ENCODE measurements at places on chromosomes 11 and 22.

DNA sequence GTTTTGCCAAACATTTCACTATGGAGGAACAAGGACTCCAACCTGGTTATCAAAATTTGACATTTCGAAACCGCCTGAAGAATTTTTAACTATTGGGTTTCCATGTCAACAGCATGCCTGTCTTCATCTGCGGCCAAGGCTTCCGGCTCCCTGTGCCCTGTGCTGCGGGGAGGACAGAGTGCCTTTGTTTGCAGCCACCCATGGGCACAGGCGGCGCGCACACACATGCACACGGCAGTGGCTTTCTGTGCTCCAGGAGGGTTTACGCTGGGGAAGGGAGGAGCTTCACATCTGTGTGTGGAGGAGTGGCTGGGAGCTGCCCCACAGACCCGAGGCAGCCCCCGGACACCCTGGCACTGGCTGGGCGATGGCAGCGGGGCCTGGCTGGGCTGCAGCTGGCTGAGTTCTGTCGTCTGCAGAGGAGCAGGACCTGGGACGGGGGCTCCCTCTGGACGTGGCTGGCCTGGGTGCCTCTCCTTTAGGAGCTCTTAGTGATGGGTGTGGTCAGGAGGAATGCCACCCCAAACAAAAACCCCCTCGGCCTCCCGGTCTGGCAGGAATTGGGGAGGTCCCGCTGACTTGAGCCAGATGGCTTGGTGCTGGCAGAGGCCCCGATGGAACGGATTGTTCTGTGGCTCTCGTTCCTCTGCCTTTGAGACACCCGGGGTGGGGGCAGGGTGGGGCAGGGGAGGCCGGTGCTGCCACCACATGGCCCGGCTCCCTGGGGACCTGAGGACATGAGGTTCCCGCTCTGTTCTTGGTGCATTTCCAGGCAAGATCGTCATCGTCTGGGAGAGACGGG lies 1290.9 kb downstream of the BRD1 start:
- no peak for DNase-seq

DNA sequence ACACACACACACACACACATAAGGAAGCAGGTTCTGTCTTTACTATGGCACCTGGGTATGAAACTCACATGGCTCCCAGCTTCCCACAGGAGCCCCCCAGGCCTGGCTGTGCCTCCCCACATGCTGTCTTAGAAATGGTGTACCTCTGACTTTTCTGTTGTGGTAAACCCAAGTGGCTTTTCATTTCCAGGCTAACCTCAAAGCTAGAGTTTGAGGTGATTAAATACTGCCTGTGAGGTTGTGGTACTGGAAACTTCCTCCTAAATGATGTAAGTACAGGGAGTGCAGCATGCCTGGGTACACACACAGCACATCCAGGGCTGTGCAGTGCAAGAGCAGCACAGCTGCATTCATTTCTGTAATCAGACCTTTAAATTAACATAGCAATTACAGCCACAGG lies 34.4 kb downstream of the ME3 start:
- peak; percentile 76 for DNase-seq

DNA sequence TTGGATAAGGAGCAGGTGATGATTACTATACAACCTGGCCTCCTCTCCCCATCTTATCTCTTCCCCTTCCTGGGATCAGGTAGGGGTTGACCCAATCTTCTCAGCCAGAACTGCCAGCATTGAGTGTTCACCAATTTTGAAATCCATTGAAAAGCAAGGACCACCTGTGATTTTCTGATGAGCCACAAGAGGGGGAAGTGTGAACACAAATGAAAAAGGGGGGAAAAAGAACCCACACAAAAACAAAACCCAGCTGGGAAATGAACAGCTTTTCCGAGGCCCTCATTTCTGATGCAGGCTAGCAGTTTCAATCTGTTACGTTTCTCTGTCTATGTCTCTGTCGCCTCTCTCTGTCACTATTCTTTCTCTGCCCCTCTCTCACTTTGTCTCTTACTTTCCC lies 161.9 kb downstream of the INSC start:
- no peak for DNase-seq

GRCh38 chr22:50674606-50675552 lies 2.3 kb downstream of the SHANK3 start:
- no peak for DNase-seq

DNA sequence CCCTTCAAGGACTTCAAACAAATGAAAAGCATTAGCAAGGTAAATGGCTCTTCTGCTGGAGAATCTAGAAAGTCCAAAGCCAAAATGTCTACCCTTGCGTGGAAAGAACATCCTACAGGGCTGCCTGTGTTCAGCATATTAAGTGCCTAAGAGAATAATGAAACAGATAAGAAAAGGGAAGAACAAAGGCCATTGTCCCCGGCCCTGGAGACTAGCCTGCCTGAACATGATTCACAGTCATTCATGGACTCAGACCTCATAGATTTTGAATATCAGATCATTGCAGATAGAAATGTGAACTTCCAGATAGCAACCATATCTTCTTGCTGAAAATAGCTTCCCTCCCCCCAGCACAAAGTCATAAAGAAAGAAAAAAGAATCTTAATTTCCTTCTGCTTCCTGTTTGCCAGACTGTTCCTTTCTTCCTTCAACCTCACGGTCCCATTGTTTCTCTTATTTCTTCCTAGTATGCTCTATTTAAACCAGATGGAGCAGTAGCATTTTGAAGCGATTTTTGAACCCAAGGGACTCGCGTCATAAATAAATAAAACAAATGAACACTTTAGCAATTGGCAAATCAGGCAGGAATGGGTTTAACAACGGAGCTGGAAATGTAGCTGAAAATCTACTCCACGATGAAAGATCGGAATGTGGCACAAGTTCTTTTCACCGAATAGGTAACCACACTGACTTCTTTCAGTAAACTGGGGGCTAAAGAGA lies 408.2 kb upstream of the CCDC90B start:
- DNase-seq, result no peak

DNA sequence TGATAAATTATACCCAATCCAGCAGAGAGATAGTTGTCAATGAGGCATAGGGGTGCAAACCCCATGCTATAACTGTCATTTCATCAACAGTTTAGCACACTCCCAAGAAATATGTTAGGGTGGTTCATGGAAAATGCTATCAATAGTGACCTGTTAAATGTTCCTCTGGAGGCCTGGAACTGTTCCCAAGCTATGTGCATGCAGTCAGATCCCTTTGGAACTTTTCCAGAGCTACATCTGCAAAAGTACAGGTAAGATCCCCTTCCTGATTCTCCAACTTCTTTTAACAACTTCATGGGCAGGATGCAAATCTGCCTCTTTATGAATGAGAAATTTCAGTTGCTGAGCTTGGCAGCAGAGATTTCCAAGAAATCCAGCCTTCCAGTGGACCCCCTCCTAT lies 27.2 kb downstream of the ABTB2 start:
- no peak for DNase-seq

GRCh38 chr11:12862696-12863469 lies 146.2 kb upstream of the RASSF10 start:
- no peak for DNase-seq

- DNase-seq, result no peak
Observed at GRCh38 chr11:18145025-18145424, 12.7 kb downstream of the MRGPRX3 start.

GRCh38 chr11:126719740-126720139 lies 280.8 kb downstream of the KIRREL3 start:
- DNase-seq, result no peak

Measured in activated CD4-positive, alpha-beta T cell treated with anti-CD3 and anti-CD28 coated beads, Interleukin-2, amount 50 U/mL, for 16 hours (primary cell).